ENCODE measurements at places on chromosomes 6 and 20. TPM values are rescaled to one million over a fixed set of nuclear protein-coding genes. Genes with fewer than 3 reads are reported as not detected.

SERINC1 gene
- total RNA-seq: 198 TPM

ID4 gene
- 136 TPM for total RNA-seq

DNA sequence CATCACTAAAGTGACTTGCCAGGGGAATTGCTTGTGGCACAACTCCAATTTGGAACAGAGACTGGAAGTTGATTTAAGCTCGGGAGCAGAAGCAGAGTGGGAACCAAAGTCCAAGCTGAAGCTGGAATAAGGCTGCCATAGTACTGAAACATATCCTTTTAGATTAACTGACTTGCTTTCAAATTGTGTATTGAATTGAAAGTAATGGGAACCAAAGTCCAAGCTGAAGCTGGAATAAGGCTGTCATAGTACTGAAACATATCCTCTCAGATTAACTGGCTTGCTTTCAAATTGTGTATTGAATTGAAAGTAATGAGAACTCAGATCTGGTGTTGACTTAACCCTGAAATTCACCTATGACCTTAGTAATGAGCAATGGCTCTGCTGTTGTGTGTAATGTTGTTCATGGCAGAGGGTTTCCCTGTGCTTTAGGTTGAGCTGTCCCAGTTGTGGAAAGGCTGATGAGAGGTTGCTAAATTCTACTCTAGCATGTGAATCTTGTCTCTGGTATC is 40.2 kb downstream of the CENPW start:
- no peak for DNase-seq
- H3K4me1 ChIP-seq: no peaks in the 10 kb centered on the region
- H3K27me3 ChIP-seq: no peaks in the 10 kb centered on the region

- H3K36me3 ChIP-seq: peaks cover 15% of the 10 kb centered on the region
- H3K27ac ChIP-seq: peak overlapping the region; percentile 30
- no peak overlapping the region for H3K4me3 ChIP-seq
- peaks cover 9% of the 10 kb centered on the region for H3K4me1 ChIP-seq
These were observed 113.5 kb downstream of the CDYL start for GRCh38 chr6:4889701-4890100.

GRCh38 chr6:137708481-137708880 is 158.6 kb upstream of the TNFAIP3 start:
- H3K27ac ChIP-seq: no peak overlapping the region
- H3K4me1 ChIP-seq: peaks cover 6% of the 10 kb centered on the region
- no peaks in the 10 kb centered on the region for H3K36me3 ChIP-seq
- DNase-seq: no peak
- no peak overlapping the region for H3K4me3 ChIP-seq

- H3K4me3 ChIP-seq: no peak overlapping the region
- no peaks in the 10 kb centered on the region for H3K36me3 ChIP-seq
- H3K4me1 ChIP-seq: no peaks in the 10 kb centered on the region
- no peaks in the 10 kb centered on the region for H3K27me3 ChIP-seq
- DNase-seq: no peak
These were observed 40.1 kb downstream of the ADGRG6 start for GRCh38 chr6:142341855-142342330.

DNA sequence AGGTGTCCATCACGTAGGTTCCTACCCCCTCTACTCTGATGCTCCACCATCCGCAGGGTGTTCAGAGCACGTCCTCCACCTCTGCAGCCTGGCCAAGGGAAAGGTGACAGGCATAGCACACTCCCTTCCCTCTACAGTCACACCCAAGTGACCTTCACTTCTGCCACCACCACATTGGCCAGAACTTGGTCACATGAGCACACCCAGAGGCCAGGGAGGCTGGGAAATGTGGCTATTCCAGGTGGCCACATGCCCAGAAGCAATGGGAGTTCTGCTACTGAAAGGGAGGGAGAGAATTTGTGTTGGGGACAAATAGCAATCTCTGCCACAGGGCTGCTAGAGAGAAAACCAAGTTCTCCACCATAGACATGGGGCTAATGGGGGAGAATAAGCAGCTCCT is 180.3 kb downstream of the NFATC2 start:
- peaks cover 7% of the 10 kb centered on the region for H3K36me3 ChIP-seq
- no peak overlapping the region for H3K27ac ChIP-seq
- H3K27me3 ChIP-seq: no peaks in the 10 kb centered on the region

- H3K4me3 ChIP-seq: no peak overlapping the region
- H3K27me3 ChIP-seq: no peaks in the 10 kb centered on the region
- H3K36me3 ChIP-seq: peaks cover 1% of the 10 kb centered on the region
- H3K27ac ChIP-seq: no peak overlapping the region
- no peak for DNase-seq
These were observed 379.2 kb upstream of the SLC35B3 start for GRCh38 chr6:8814440-8815000.

DNA sequence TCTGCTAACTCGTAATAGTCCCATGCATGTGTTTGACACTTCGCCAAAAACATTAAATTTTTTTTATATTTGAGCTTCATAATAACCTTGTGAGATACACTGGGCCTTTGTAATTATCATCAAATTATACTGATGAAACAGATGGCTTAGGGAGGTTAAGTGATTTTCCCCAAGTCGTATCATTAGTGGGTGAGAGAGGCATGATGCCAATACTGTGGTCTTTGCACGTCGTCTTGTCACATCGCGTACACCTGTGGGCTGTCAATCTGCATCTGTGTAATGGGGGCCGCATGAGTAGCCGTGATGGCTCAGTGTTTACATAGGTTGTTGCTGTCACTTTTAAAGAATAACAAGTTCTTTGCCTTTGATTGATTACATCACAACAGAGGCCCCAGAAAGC is 1.7 kb downstream of the PRL start:
- no peak for DNase-seq
- H3K27me3 ChIP-seq: no peaks in the 10 kb centered on the region
- peaks cover 6% of the 10 kb centered on the region for H3K4me1 ChIP-seq

DNA sequence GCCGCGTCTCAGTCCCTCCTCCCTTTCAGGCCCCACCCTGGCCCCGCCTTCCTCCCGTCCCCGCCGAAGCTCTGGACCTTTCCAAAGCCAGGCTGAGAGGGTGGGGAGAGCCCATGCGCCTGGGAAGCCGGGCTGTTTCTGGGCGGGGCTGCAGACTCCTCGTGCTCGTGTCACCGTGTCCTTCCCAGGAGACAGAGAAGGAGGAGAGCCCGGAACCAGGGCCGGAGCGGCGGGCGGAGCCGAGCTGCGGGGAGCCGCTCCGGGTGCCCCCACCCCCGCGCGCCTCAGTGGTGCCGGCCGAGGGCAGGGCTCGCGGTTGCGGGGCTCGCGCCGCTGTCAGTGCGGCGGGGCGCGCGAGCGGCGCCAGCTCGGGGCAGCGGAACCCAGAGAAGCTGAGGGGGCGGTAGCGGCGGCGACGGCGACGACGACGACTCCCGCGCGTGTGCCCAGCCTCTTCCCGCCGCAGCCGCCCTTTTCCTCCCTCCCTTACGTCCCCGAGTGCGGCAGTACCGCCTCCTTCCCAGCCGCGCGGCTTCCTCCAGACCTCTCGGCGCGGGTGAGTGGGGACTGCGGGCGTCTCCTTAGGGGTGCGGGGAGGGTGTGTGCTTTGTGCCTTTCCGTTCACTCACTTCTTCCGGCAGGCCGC is at the start of gene RALY:
Gene RALY (plus strand): TSS at position 336 of the 646 bp plus-strand sequence. CDS start 78,164 bp downstream, outside the sequence.
- H3K36me3 ChIP-seq: peaks cover 3% of the 10 kb centered on the region
- peak within 1 kb of the TSS; percentile 99 for H3K27ac ChIP-seq
- peak within 1 kb of the TSS; percentile 99 for H3K4me3 ChIP-seq
- peak; percentile 92 for DNase-seq
- H3K4me1 ChIP-seq: peaks cover 48% of the 10 kb centered on the region
- H3K27me3 ChIP-seq: no peaks in the 10 kb centered on the region

DNA sequence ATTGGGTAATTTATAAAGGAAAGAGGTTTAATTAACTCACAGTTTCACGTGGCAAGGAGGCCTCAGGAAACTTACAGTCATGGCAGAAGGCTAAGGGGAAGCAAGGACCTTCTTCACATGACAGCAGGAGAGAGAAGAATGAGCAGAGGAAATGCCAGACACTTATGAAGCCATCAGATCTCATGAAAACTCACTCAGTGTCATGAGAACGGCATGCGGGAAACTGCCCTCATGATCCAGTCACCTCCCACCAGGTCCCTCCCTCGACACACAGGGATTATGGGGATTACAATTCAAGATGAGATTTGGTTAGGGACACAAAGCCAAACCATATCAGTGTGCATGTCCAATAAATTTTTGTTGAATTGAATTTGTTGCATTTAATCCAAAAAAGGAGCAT is 52.0 kb downstream of the ECT2L start:
- no peaks in the 10 kb centered on the region for H3K36me3 ChIP-seq
- DNase-seq: no peak
- H3K4me1 ChIP-seq: no peaks in the 10 kb centered on the region
